ENCODE measurements at places on chromosomes 6 and 20.

DNA sequence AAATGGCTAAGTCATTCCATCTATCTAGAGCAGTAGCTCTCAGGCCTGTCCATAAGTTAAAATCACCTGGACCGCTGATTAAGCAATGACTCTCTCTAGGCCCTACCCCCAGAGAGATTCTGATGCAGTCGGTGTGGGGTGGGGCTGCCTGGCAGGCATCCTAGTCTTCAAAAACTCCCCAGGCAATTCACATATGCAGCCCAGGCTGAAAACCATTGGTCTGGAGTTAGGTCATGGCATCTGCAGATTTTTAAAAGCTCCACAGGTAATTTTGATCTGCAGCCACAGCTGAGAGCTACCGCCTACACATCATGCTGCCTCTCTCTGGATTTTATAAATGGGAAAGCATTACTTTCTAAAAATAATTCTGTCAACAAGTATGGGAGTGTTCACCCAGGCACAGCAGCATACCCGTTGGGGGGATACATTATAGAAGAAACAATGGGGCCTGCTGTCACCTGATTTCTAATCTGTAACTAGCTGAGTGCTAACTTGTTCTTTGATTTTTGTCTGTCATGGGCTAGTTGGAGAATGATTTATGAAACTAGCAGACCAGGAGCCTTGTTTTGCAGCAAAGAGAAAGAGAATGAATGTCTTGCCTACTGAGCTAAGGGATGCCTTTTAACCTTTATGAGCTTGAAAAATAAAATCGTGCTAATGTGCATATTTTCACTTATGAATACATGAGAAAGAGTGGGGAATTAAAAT is 44.1 kb upstream of the ATXN1 start:
- DNase-seq, result no peak

- no peak for DNase-seq
Observed at GRCh38 chr6:31386977-31387376, 16.4 kb upstream of the MICA start.

DNA sequence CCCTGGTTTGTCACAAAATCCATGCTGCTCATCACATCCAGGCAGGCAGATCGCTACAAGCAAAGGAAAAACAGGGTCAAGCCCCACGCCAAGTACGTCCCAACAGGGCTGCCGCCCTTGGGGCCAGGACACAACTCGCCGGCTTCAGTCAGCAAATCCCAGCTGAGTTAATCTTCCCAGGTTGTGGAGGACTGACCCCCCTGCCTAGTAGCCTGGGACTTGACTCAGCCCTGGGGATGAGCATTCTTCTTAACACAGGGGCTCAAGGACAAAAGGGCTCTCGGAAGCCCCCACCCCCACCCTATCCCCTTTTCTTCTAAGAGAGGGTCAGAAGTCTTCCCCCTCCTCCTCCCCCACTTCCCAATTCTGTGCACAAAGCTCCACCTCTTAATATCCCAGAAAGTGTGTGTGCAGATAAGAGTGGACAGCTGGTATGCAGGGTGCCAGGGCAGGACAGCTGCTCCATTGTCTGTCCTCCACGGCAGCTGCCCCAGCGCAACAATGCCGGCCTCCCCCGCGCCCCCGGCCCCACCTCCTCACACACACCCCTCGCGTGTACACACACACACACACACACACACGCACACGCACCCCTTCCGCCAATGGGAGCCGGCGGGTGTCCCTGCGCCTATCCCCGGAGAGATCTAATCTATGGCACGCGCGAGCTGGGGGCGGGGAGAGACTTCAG is 4.5 kb downstream of the DLL1 start:
- DNase-seq, result peak; percentile 84

DNA sequence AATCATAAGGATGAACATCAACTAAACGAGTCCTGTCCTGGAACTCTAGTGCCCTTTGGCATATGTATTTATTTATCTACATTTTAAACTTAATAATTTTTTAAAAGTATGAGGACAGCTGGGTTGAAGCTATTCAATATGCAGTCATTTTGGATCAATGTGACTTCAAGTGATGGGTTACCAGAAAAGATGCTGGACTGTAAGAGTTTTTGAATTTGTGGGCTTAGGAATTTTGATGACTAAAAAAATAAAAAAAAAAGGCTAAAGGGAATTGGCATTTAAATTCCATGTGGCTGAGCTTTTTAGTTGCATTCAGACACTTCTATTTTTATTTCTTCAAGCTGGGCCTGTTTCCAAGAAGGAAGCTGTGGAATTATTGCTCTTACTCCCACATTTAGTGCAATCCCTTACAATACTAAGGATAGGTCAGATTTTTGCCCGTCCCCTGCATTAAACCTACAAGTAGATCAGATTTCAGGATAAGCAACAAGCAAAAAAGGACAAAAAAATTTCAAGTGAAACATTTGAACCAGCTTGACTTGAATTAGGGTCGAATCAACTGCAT is 704.2 kb upstream of the CITED2 start:
- DNase-seq, result no peak

- no peak for DNase-seq
Observed at GRCh38 chr6:106247293-106247692, 78.3 kb downstream of the ATG5 start.

GRCh38 chr6:106527979-106528378 is 101.3 kb downstream of the RTN4IP1 start:
- DNase-seq, result no peak

GRCh38 chr6:55617272-55617671 is 38.3 kb upstream of the HMGCLL1 start:
- DNase-seq, result no peak

DNA sequence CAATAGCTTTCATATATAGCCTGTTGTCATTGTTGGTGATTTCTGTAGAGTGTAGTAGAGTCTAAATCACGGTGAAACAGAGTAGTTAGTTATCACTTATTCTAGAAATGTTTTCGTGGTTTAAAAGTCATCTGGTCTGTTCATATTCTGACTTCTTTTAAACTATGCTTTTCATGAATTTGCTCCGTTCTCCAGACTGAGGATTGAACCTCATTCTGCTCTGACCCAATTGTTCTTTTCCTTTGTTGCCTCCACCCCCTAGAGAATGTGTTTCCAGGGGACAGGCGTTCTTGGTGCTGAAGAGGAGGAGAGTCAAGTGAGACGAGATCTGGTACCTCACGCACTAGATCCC is 748 bp upstream of the ZNF292 start:
- peak; percentile 80 for DNase-seq

GRCh38 chr20:63216849-63217471 is 1.0 kb upstream of the YTHDF1 start:
- DNase-seq, result no peak

- no peak for DNase-seq
Observed at GRCh38 chr6:65671922-65672321, 35.1 kb downstream of the EYS start.

- DNase-seq, result no peak
Observed at GRCh38 chr20:43691928-43692524, 25.1 kb downstream of the MYBL2 start.

DNA sequence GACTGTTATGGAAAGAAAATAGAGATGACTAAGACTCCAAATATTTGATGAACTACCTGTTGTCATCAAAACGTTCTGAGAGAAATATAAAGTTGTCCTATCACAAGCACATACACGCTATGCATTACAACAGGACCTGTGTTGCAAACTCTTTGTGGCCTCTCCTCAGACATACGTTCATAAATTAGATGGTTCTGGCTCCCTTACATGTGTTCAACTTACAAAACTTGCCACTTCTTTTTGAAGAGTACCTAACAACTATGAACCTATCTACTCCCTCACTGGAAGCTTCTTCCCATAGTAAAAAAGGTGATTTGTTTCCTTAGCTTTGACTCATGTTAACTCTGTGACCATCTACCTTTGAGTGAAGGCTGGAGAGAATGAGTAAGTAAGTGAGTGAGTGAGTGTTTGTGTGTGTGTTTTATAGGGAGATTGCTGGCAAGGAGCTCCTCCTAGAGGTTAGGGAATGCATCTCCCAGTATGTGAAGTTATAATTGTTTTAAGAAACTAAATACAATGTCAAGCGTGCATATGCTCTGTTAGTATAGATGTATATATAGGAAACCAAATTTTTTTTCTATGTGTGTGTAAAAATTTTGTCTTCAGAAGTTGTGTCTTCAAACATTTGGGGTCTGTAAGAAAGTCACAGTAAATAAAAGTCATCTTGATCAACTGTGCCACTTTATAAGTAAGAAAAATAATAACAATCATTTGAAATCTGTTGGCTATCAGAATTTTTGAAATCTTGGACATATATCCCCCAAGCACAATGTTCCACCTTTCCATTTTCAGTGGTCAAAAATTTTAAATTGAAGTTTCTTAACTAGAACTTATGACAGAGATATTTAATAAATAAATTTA is 1211.1 kb upstream of the GJE1 start:
- DNase-seq, result no peak

DNA sequence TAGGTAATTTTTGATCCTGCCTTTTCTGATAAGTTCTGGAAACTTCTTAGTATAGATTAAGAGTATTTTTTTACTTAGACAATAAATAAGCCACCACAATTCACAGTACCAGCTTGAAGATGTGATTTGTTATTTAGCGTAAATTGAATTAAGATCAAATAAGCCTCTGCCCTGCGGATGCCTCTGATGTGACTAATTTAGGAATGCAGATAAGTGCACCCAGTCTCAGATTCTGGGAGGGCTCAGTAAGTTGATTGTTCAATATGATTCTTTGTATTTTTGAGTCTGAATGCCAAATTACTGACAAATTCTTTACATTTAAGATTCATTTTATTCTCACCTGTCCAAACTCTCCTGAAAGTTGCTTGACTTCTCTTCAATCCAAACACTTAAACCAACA is 147.5 kb downstream of the THBS2 start:
- DNase-seq, result no peak

DNA sequence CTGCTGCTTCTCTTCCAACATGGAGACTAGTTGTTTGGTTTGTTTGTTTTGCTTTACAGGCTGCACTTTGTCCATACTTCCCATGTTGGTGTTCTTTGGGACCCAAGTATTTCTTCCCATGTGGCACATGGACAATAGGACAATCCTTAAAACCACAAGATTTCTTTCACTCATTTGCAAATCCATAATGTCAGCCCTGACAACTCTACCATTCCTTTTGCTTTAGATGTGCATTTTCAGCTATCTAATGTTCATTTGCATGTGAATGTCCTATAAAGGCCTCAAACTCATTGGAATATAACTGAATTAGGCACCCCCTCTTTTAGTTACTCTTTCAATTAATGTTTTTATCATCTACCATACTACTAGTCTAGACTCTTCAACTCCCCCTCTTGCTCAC is 16.7 kb downstream of the THEMIS start:
- DNase-seq, result no peak

- DNase-seq, result no peak
Observed at GRCh38 chr6:46925563-46926253, 4.0 kb upstream of the ADGRF5 start.

- no peak for DNase-seq
Observed at GRCh38 chr20:2065099-2065498, 36.5 kb upstream of the STK35 start.

DNA sequence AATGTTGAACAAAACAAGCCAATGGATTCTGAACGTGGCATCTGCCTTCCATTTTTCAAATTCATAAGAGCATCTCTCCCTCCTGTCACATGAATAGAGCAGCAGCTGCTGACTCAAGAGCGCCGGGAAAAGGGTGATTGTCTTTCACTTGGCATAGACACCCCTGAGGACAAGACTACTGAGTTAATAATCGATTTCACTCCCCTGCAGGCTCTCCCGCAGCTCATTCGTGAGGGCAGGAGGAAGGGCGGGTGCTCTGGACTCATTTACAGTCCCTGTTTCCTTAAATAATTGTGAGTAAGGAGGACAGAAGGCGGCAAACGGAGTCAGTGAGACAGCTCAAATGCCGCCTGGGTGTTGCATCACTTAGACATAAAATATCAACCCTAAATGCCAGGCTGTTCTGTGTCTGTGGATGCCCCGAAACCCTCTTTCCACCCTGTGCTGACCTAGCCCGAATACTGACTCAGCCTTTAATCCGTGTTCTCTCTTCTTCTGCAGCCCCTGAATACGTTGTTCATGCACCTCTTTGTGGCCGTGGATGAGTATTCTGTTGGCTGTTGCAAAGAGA is 21.6 kb downstream of the CFAP61 start:
- no peak for DNase-seq

DNA sequence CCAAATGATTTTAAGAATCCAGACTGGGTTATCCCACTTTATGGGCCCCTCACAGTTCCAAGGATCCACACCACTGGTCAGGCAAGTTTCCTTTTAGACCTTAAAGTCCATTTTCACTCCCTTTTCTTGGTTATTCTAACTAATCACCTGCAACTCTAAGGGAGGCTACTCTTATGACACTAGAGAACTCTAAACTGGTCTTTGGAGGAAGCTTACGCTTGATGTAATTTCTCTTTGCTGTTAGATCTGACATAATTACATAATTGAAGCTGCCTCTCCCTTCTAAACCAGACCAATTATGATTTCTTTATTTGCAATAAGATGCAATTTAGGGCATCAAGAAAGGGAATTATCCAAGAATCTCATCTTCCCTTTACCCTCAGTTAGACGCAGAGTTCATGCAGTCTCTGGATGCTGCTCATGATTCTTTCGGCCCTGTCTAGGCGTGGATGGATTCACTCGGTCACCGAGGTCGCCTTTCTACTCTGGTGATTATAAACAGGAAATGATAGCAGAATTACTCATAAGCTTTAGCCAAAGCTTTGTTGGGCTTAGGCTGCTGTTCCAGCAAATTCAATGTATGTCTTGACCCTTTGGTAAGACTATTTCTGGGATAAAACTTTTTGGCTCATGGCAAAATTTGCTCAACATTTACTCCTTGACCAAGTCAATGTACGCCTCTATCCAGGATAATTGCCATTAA is 166.4 kb upstream of the PRND start:
- DNase-seq, result no peak

GRCh38 chr6:111782887-111783466 is 90.3 kb downstream of the FYN start:
- DNase-seq, result no peak

GRCh38 chr6:160956300-160957035 is 35.1 kb upstream of the MAP3K4 start:
- no peak for DNase-seq

- DNase-seq, result no peak
Observed at GRCh38 chr6:154301839-154302752, 54.5 kb downstream of the IPCEF1 start.

DNA sequence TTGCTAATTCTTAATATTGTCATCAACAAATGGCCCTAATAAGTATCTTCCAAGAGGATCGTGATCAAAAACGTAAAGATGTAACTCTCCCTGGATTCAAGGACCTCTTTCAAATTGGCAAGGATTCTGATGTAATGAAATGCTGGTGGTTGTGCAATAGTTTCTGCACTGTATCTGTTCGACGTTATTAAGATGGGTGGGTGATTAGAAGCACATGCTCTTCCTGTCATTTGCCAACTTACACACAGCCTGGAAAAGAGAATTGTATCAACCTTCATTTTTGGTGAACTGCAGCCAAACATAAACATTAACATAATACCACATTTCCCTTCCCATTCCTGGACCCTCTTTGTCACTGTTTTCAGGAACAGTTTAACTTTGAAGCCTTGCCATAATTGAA is 9.8 kb downstream of the FOXQ1 start:
- DNase-seq, result no peak

GRCh38 chr20:23020230-23021018 is 14.7 kb upstream of the SSTR4 start:
- no peak for DNase-seq

- no peak for DNase-seq
Observed at GRCh38 chr6:30491991-30492952, 3.0 kb downstream of the HLA-E start.
